Activated T-cell treated with anti-CD3 and anti-CD28 coated beads, Interleukin-2, amount 50 U/mL, for 72 hours (primary cell): ENCODE measurements at places on chromosomes 5 and 9. TPM values are rescaled to one million over a fixed set of nuclear protein-coding genes. Genes with fewer than 3 reads are reported as not detected.

The CYLC2 gene
- not detected for total RNA-seq

GRCh38 chr9:5820425-5820824 is 12.5 kb downstream of the ERMP1 start:
- no peak for DNase-seq

DNA sequence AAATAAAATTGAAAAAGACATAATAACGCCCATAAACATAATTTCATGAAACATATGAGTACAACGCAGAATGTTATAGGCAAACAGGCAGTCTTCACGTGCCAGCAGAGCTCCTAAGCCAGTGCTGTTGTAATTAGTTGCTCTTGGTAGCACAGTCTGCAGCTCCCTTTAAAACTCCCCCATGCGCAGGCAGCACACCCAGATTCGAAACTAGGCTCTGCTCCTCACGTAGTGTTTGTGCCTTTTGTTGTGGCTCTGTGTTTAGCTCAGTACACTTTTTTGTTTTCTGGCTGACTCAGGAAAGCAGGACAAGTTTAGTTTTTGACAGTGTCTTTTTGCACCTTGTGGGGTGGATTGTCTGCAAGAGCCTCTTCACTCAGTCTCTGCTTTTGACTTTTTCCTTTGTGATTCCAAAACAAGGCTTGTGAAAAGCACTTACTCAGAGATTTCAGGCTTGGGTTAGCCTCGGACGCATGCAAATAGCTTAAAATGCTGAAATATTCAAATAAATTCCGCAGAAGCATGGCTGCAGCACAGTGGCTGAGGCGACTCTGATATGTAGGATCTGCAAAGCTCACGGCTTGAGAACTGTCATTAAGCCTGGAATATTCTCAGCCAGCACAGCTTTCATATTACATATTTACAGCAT is 113.6 kb downstream of the IRX1 start:
- DNase-seq = no peak

DNA sequence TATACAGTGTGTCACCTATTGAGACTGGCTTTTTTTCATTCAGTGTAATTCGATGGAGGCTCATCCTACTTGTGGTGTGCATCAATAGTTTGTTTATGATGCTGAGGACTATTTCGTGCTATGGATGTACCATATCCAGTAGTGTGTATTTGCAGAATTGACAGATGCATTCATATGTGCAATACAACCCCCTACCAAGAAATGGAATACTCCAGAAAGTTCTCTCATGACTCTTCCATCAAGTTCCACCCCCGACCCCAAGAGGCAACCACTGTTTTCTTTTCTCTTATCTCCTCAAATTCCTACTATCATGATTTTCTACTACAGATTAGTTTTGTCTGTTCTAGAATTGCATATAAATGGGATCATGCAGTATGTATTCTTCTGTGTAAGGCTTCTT is 21.9 kb downstream of the FBXO10 start:
- DNase-seq = no peak

- no peak for DNase-seq
These were observed 93.4 kb upstream of the CLINT1 start for GRCh38 chr5:157952374-157952685.

GRCh38 chr5:54177058-54177457 is 133.3 kb downstream of the ARL15 start:
- no peak for DNase-seq

- no peak for DNase-seq
These were observed 115.1 kb upstream of the CD180 start for GRCh38 chr5:67311701-67312100.

GRCh38 chr5:40674661-40675235 is 5.0 kb upstream of the PTGER4 start:
- DNase-seq = no peak

- DNase-seq = no peak
These were observed 340.0 kb upstream of the PIK3R1 start for GRCh38 chr5:67875601-67876000.

DNA sequence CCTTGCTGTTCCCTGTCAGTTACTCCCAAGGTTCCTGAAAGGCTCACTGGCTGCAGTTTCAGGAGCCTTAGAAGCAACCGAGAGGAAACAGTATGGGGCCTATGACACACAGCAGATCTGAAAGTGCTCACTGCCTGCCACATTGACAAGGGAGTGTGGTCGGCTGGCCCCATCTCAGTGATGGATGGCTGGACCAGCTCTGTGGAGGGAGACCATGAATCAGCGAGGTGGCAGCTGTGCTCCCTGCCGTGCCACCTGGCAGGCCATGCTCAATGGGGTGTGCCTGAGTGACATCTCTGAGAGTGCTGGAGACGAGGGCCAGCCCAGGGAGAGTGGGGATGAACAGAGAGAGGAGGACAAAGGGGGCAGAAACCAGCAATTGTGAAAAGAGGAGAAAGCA is 49.1 kb downstream of the DOCK2 start:
- no peak for DNase-seq

GRCh38 chr5:34548086-34548403 is 108.1 kb upstream of the RAI14 start:
- DNase-seq = no peak

DNA sequence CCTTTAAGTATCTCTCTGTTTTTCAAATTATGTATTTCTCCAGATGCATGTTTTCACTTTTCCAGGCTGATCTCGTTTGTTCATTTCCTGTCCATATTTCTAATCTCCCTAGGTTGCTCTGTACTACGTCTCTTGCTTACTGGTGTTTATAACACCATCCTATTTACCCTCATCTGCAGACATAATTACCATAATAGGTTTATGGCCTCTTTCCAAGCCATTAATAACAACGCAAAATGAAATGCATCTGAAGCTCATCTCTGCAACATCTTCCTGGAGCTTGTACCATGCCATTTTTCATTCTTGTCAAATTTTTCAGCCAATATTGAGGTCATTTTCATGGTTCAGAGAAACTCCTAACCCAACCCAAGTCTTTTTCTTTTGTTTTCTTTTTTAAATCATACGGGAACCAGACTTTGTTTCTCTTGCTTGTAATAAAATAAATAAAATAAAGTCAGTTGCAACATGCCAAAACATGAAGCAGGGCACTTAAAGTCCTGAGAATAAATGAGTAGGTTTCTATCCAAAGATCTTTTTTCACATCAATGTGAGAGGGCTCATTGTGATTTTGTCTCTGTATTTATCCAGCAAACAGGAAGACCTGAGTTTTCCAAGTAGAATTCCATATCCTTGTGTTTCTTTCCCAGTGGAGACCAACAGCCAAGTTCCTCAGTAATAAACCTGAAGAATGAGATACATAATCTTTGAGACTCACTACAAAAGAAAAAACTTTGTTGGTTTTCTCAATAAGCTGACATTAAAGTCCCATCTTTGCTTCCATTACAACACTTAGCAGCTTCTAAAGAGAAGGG is 37.0 kb downstream of the DPYSL3 start:
- no peak for DNase-seq

DNA sequence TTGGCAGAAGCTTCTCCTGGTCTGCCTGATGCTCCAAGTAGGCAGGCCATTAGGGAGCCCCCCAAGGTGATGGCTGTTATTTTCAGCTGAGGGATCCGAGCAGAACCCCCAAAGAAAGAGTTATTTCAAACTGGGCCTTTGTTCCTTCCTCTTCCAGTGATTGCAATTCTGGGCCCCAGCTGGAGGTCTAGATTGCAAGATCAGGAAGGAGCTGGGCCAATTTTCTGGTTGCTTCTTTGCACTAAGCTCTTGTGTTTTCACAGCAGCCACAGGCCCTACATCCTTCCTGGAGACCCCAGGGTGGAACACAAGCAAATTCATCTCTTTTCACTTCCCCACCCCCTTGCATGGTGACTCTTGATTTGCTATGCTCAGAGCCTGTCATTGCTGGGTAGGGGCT is 215.0 kb downstream of the SEMA6A start:
- no peak for DNase-seq

DNA sequence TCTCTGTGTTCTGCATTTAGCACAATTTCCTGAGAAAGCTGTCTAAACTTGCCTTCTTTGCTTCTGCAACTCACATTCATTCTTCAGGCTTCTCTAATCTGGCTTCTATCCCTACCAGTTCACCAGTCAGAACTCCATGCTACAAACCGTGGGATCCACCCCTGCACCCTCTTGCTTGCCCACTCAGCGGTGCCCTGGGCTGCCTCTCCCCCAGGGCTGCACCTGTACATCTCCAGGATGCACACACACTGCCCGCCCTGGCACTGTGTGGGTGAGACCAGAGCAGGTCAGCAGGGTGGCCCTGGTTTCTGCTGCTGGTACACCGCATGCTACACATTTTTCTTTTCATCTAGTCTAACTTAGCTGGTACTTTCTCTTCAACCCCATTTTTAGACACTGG is 127.1 kb downstream of the FANCC start:
- no peak for DNase-seq

- DNase-seq = no peak
These were observed 170.1 kb downstream of the ADAMTS12 start for GRCh38 chr5:33721491-33722200.

- no peak for DNase-seq
These were observed 221.4 kb downstream of the MAPKAP1 start for GRCh38 chr9:125485471-125486151.

The CNTNAP3 gene
- total RNA-seq = not detected

GRCh38 chr5:9691261-9691660 is 61.1 kb upstream of the TAS2R1 start:
- no peak for DNase-seq

- no peak for DNase-seq
These were observed 31.0 kb upstream of the B4GALT1 start for GRCh38 chr9:33198165-33198564.

The DEPDC1B gene
- total RNA-seq = 34.5 TPM

The GARIN3 gene
- 0.39 TPM for total RNA-seq

- no peak for DNase-seq
These were observed 67.5 kb downstream of the ZCCHC7 start for GRCh38 chr9:37187713-37188439.

- DNase-seq = no peak
These were observed 72.0 kb upstream of the CTSL start for GRCh38 chr9:87653941-87654340.

GRCh38 chr5:87029951-87030350 is 237.7 kb upstream of the RASA1 start:
- DNase-seq = no peak

DNA sequence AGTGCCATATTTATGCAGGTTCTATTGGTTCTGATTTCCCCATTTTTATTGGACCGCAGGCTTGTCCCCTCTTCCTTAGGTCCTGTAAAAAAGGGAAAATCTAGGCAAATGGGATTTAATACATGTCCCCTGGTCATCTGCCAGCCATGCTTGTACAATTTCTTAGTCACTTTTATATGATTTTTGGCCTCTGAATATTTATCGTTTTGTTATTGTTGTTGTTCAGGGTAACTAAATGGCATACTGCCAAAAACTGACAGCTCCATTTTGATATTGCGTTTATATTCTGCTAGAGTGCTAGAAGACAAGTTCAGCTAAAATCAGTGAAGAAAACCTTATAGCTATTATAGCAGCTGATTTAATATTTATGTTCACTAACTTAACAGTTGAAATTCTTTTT is 770.2 kb upstream of the FAM174A start:
- DNase-seq = no peak

- DNase-seq = no peak
These were observed 391.0 kb downstream of the ICE1 start for GRCh38 chr5:5813441-5813840.

GRCh38 chr5:108798513-108799265 is 51.0 kb downstream of the FER start:
- DNase-seq = no peak

- DNase-seq = no peak
These were observed 163.4 kb upstream of the CD180 start for GRCh38 chr5:67360047-67360446.

GRCh38 chr5:7208938-7209337 is 187.0 kb upstream of the ADCY2 start:
- no peak for DNase-seq

DNA sequence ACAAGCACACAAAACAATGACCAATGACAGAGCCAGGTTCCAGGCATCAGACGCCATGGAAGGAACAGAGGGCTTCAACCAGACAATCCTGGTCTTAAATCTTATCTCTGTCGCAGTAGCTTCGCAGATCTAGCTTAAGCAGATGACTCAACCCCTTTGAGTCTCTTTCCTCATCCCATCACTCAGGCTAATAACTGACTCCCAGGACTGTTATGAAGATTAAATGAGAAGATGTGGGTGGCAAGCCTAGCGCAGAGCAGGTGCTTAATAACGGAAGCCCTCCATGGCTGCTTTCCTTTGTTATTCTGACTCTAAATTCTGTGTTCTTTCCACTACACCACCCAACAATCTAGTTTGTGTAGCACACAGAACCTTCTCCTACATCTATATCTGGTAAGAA is 110.9 kb downstream of the SLC24A2 start:
- no peak for DNase-seq

DNA sequence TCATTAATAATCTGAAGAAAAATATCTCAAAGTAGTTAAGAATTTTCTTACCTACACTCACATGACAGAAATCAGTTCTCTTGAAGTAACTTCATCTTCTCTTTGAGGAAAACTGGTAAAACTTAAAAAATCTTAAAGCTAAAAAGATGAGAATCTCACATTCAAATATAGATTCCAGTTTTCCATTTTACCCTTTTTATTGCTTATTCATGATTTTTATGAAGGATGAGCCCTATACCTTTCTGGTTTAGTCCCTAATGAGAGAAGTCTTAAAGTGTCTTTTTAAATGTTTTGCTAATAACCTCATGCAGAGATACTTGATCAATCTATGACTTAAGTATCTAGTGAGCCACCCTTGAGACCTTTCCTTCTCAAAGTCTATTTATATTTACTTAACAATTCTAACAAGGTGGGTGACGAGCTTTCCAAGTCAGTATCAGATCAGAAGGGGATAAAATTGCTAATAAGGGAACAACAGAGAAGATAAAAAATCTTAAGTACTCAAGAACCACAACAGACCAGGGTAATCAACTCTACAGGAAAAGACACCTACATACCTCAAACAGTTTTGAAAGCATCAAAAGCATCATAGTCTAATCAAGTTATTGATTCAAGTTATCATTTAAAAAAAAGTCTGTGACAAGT is 2.6 kb downstream of the IARS1 start:
- no peak for DNase-seq

The ASPN gene
- total RNA-seq = not detected

DNA sequence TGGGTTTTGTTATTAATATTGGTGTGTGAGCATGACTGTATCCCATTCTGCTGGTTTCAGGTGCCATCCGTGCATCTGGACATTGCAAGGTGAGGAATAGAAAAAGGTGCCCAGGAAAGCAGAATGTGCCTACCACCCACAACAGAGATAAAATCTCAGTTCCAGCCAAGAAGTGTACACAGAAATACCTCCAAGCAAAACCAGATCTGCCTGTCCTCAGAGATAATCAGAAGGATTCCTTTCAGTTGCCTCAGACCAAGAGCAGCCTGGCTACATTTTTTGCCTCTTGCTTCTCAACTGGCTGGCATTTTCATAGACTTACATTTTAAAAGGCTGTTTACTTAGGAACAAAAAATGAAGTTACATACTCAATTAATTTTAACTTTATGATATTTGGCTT is 12.1 kb upstream of the ABLIM3 start:
- DNase-seq = no peak

- DNase-seq = no peak
These were observed 72.8 kb upstream of the SGCD start for GRCh38 chr5:156254196-156254595.

DNA sequence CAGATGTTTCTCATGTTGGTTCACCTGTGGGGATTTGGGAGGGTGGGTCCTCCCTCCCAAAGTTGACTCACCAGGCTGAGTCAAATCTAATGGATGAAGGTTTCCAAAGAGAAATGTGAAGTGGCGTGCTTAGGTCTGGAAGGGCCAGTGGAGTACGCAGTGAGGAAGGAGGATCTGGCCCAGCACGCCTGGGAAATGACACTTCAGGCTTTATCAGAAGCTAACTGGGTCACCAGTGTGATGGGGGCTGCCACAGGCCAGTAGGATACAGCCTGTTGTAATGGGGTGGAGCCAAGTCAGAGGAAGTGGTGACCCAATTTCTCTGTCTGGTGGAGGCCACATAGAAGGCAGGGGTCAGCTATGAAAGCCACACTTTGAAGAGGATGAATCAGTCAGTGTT is 18.0 kb downstream of the POLR1E start:
- no peak for DNase-seq
